ENCODE measurements at places on chromosomes 4 and X.

- no peak for DNase-seq
Observed at GRCh38 chr4:103364083-103364482, 165.9 kb upstream of the CENPE start.

- DNase-seq: no peak
Observed at GRCh38 chrX:1673337-1673736, 58.5 kb downstream of the ASMT start.

DNA sequence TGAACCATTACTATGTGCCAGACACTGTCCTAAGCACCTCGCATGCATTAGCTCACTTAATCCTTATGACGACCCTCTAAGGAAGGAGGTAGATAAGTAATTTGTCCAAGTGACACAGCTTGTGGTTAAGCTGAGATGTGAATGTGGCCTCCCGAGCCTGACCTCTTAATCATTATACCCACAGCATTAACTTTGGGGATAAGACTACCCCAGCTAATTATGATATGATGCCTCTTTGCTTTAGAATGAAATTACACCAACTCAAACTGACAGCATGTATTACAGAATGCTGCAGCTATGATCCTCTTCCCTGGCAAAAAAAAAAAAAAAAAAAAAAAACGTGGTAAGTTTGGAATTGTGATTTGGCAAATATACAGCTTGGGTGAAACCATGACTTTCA lies 53.5 kb downstream of the APBB2 start:
- DNase-seq: no peak

DNA sequence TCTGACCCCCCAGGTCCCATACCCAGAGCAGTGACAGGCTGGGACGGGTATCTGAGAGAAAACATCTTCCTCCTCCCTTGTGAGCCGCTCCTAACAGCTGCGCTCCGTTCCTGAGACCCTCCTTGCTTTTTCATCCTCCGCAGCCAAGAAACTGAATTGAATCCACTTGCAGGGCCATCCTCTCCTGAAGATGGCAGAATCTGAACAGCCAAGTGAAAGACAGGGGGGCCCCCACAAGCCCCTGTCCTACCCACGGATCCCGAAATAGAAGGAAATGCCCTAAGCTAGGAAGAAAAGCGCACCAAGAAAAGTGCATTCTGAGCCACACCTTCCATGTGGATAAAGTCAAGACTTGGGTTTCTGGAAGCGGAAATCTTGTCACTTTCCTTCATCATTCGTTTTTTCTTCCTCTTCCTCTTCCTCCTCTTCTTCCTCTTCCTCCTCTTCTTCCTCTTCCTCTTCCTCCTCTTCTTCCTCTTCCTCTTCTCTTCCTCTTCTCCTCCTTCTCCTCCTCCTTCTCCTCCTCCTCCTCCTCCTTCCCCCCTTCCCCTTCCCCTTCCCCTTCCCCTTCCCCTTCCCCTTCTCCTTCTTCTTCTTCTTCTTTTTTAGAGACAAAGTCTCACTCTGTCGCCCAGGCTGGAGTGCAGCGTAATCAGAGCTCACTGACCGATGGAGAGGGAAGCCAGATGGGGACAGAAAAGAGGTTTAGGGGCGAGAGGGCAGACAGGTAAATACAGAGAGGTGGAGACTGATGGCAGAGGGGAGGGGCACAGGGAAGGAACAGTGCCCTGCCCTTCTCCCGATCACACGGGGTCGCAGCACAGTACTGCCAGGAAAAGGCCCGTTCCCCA lies 86.0 kb upstream of the WWC2 start:
- DNase-seq: no peak

DNA sequence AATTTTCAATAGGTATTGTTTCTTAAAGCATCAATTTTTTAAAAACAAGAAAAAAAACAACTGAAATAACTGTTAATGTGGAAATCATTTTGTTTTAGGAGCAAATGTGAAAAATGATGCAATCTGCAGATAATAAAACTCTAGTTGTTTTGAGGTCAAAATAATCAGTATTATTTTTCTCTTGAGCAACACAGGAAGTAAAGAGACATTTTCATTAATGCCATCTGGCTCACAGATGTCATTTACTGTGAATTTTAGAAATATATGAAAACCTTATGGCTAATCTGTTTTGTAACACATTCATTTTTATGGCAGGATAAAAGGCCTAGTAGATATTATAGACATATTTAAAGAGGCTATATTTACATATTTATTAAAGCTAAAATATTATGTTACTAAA lies 141.6 kb downstream of the PCDH18 start:
- no peak for DNase-seq

DNA sequence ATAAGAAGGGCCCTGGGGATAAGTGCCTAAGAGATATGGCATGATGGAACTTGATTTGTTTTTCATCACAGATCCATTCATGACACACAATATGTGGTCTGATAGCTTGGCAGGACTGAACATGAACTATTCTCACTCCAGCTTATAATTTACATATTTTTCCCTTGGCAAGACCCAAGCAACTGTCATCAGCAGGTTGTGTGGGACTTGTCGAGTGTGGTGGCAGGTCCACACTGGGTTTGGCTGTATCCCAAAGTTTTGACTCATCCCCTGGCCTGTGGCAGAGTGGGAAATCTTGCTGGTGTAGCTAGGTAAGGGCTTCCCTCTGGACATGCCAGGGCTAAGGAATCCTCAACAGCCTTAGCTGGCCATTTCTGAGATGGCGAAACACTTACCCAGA lies 81.0 kb upstream of the STIM2 start:
- no peak for DNase-seq
